ENCODE measurements at places on chromosomes 5 and 9.

- no peak for DNase-seq
Observed at GRCh38 chr5:134626369-134627014, 6.1 kb downstream of the SAR1B start.

GRCh38 chr9:117413346-117414219, 1.3 kb downstream of the ASTN2 start:
- no peak for DNase-seq

DNA sequence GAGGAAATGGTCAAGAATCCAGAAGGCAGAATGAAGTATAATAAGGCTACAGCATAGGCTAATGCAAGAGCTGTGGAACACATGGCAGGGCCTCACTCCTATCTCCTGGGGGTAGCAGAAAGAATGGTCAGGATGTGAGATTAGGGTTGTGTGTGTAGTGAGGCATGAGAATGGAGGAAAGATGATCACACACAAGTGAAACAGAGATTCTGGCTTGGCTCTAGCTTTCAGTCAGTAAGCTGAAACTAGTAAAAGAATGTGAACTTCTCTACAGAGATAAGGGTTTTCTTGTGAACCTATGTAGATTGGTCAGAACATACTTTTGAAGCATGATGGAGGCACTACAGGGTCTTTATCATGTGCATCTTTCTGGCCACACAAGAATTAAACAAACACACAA, 298.8 kb downstream of the ASTN2 start:
- no peak for DNase-seq

DNA sequence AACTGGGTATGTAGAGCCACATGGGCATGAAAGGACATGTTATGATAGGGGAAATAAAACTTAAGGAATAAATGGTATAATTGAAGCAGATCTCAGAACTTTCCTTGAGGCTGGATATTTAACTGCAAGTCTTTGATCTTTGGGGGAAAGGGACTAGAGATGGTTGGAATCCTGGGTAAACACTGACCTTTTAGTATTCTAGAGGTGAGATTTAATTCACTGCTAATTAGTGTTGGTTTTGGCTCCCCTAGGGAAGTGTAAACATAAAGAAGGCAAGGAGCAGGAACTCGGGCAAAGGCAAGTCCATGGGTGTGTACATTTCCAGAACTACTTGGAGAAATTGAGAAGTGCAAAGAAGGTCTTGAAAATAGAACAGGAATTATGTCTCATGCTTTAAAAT, 16.6 kb downstream of the NIM1K start:
- no peak for DNase-seq

- no peak for DNase-seq
Observed at GRCh38 chr5:144192661-144193060, 22.0 kb downstream of the KCTD16 start.

GRCh38 chr9:133458643-133459312, 1.0 kb upstream of the CACFD1 start:
- no peak for DNase-seq

All from activated effector memory CD4-positive, alpha-beta T cell treated with anti-CD3 and anti-CD28 coated beads, Interleukin-2, amount 50 U/mL, for 16 hours (primary cell).